ENCODE measurements at places on chromosomes 2 and 18.

GRCh38 chr2:169683054-169683424 lies 11.2 kb downstream of the CFAP210 start:
- DNase-seq, result no peak

DNA sequence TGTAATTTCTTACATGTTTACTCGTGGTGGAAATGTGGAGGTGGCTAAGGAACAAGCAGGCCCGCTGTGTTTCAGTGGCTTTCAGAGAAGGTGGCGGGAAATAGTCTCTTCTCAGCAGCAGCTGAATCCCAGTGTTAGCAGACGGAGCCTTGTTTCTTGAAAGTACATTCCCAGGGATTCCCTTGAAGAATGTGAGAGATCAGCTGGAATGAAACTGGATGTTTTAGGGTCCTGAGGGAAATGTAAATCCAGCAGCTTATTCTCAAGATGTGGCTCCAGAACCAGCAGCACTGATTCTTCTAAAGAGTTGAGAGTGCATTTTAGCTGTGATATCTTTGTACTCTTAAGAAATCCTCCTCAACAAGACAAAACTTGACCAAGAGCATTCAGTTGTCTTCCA lies 59.1 kb downstream of the CDC42EP3 start:
- DNase-seq, result no peak

DNA sequence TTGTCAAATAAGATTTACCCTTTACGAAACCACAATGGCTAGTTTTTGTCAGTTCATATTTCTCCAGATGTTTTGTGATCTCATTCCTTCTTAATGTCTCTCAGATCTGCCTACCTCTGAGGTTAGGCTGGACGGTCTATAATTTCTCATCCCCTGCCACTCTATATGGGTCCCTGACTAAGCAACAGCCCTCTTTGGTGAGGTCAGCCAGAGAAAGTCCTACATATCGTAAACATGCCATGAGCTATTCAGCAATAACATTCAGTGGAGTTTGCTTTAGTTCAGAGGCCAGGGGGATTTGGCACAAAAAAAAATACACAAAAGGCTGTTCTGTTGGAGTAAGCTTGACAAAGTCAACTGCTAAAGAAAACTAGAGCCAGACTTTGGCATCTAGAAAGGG lies 192.1 kb upstream of the NCKAP5 start:
- no peak for DNase-seq

DNA sequence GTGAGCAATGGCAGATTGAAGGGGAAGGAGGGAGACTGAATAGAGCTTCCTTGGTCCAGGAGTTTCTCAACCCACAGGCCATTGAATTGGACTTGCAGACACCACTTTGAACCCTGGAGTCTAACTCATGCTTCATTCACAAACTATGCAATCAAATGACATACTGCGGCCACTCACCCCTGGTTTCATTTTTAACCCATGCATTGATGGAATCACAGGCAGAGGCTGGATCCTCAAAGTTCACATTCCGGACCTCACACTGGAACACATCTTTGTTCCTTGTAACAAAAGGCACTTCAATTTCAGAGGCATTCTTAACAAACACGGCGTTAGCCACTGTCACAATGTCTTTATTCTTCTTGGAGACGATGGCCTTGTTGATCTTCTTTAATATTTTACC lies 40.7 kb downstream of the MRPL44 start:
- DNase-seq, result no peak

- no peak for DNase-seq
These were observed 19.5 kb downstream of the CIB4 start for GRCh38 chr2:26621469-26622199.

DNA sequence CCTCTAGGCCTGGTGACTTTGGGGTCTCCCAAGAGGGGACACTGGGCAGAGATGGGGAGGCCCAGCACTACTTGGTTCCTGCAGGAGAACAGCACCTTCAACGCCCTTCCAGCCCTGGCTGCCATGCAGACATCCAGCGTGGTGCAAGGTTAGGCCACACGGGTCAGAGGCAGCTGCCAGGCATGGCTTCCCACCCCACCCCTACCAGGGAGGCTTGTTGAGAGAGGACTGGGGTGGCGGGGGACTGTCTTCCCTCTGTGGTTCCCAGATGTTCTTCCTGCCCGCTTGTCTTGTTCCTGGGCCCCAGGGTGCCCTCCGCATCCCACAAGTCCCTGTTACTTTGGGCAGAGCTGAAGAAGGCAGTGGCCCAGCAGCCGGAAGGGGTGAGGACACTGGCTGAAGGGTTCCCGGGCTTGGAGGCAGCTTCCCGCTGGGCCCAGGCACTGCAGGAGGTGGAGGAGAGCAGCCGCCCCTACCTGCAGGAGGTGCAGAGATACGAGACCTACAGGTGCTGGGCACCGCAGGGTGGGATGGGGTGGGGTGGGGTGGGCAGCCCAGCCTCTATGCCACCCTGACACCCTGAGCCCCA lies 4.5 kb downstream of the PROM2 start:
- no peak for DNase-seq

DNA sequence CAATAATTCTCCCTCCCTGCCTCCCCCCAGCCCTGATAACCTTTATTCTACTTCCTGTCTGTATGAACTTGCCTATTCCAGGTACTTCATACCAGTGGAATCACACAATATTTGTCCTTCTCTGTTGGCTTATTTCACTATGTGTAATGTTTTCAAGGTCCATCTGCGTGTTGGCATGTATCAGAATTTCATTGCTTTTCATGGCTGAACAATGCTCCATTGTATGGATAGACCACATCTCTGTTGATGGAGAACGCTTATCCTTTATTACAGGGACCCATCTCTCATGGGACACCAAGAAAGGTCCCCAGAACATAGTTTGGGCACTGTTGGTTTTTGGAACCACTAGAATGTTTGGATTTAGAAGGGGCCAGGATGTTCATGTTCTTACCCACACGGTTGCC lies 40.2 kb downstream of the ATOH8 start:
- no peak for DNase-seq

DNA sequence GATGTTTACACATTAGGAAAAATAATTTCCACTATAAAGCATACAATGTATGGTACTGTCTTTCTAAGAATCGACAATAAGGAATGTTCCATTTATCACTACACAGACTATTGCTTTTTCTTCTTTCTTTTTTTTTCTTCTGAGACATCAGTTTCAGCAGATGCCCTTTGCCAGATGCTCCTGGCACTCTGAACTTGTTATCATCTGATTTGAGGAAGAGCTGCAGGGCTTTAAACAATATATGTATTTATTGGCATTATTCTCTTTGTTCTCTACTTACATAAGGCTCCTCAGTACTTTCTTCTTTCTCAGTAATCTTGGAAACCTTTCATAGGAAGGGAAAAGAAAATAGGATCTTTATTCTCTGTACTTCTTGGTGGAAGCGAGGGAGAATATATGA lies 45.0 kb upstream of the AGPS start:
- DNase-seq, result no peak

GRCh38 chr2:63849381-63850203 lies 7.9 kb downstream of the UGP2 start:
- no peak for DNase-seq

GRCh38 chr2:102755284-102755683 lies 6.5 kb upstream of the TMEM182 start:
- DNase-seq, result no peak

- DNase-seq, result no peak
These were observed 234.6 kb downstream of the EIPR1 start for GRCh38 chr2:3142961-3143571.

GRCh38 chr2:68643011-68643873 lies at the start of gene PROKR1:
Gene PROKR1 (plus strand): TSS chr2:68643579. CDS start chr2:68645822, 2,243 bp downstream.
- no peak for DNase-seq

DNA sequence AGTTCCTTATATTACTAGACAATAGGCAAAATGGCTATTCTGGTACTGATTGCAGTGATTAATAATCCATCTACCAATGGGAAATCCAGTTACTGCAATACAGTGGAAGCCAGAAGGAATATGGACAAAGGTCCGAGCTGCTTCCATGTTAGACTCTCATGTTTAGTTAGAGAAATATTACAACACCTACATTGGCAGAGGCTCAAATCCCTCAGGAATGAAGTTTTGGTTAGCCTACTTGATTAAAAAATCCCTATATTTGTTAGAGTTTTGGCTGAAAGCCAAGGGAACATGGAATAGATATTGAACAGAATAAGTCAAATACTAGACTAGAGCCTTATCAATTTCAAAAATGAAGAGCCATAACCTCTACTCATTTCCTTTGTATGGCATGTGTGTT lies 48.5 kb downstream of the ARL6IP6 start:
- no peak for DNase-seq

DNA sequence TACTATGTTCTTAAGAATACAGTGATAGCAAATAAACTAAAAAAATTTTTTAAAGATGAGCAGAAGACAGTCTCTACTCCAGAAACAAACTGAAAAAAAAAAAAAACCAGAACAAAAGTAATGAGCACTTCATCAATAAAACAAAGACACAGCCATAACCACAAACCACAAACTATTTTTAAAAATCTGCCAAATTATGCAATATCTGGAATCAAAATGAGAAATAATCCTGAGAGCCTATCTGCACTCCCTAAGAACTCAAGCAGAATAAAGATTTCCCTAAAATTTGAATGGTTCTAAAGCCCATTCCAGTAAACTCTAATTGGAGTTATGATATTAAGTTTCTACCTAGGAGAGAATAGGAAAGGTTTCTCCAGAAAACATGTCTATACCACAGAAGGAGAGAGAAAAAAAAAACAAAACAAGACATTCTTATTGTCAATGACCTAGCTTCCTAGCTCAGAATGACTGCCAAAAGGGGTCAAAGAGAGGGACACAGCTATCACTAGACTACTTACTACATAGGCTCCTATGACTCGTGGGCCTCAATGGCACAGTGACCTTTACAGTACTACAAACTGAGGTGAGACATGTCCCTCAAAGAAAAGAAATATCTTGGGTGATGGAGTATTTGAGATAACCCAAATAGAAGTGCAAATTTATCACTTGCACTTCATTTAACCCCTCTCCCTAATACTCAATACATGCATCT lies 262.8 kb downstream of the ZEB2 start:
- DNase-seq, result no peak

DNA sequence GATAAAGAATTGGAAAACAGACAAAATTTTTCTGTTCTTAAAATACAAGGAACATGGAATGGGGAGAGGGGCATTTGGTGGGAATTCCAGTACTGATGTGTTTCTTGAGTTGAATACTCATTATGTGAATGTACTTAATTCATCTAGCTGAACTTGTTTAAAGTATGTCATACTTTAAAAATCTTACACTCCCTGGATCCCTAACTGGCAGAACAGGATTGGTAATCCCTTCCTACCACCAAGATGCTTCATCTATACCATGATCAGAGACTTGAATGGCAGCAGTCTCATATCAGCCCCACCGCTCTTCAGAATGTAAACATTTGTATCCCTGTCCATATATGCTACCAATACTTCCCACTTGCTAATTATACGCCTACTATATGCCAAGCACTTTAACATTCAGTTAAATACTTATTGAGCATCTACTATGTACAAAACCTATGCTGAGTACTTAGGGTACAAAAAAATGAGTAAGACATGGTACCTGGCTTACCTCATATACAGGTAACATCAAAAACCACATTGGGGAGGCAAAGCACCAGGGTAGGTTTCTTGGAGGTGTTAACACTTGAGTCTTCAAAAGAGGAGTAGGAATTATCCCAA lies 5.3 kb downstream of the MEMO1 start:
- DNase-seq, result no peak

DNA sequence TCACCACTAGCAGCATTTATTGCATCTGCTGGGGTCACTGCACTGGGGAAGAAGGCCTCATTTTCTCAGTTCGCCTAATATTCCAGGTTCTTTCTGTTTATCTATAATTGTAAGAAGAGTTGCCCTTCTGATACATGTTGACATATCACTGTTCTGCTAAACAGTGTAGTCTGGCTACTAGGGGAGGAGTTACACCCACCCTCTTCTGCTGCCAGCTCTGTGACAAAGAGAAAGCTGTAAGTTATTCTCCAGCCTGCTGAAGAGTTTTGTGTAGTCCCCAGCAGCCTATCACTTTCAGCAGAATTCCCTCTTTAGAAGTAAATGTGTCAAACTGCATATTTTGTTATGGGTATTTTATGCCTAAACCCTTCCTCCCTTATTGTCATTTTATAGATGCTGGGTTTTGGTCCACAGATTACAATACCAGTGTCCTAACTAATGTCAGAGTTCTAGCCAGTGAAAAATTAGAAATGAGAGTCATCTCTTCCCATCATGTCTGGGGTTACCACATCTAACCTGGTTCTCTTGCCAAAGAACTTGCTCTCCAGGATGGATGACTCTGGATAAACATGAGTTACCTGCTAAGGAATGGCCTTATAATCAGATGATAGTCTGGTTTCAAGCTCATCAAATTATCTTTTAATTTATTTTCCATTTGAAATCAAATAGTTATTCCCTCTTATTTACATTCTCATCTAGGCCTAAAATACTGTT lies 5.6 kb upstream of the MBOAT2 start:
- no peak for DNase-seq

- no peak for DNase-seq
These were observed 119.5 kb downstream of the POLE4 start for GRCh38 chr2:75077909-75078308.

DNA sequence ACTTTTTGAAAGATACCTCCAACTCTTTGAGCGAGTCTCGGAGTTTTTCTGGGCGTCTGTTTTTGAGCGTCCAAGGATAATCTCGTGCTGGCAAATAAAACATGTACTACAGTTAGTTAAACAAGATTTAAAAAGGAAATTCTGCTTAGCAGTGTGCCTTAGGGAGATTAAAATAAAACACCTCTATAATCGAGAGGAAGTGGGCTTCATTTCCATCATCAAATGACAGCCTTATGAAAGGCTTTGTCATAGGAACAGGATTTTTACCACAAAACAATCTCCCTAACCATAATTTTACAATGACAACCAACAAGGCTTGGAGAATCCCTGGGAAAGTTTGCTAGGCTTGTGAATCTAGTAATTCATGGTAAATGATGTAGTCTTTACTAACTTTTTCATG lies 103.4 kb downstream of the WDPCP start:
- DNase-seq, result no peak

DNA sequence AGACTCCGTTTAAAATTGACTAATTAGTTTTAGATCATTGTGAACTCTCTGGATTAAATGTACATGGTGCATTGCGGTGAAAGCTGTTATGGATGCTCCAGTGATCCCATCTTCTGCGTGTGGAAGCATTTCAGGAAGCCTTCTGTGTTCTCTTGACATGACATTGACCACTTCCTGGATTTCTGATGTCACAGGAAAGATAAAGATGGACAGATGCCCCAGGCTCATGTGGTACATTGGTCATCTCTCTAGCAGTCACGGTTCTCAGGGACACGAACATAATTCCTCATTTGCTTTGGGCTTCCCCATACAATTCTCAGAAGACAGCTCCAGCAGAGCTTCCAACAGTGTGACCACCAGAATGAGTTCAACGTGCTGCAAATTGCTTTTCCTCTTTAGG lies 26.9 kb downstream of the AGAP1 start:
- no peak for DNase-seq

- DNase-seq, result no peak
These were observed 117.8 kb downstream of the DYM start for GRCh38 chr18:49342690-49343089.

- DNase-seq, result no peak
These were observed 13.5 kb downstream of the INPP4A start for GRCh38 chr2:98458207-98458606.

- DNase-seq, result no peak
These were observed 789.0 kb upstream of the RAB6C start for GRCh38 chr2:129190494-129190893.
